Dermis lymphatic vessel endothelial cell (primary cell): ENCODE measurements at places on chromosomes 3 and 15. TPM values are rescaled to one million over a fixed set of nuclear protein-coding genes. Genes with fewer than 3 reads are reported as not detected.

Gene RBPMS2
- total RNA-seq: 0.09 and 0.11 TPM in 2 replicates

Gene LMOD3
- total RNA-seq: not detected in 2 replicates

Gene SLC22A13
- total RNA-seq: 0.09 and 0.11 TPM in 2 replicates

Gene CPB1
- not detected in 2 replicates for total RNA-seq

Gene AMT
- 0.09 and 0.43 TPM in 2 replicates for total RNA-seq

Gene TM6SF1
- 19.7 and 30.3 TPM in 2 replicates for total RNA-seq

Gene IL17RD
- total RNA-seq: 0.22 and 1.0 TPM in 2 replicates

Gene MRAS
- 4.9 and 6.6 TPM in 2 replicates for total RNA-seq

Gene MAN2C1
- 109 and 119 TPM in 2 replicates for total RNA-seq

Gene HSPBAP1
- total RNA-seq: 9.3 and 13.3 TPM in 2 replicates

Gene IL5RA
- not detected in 2 replicates for total RNA-seq

Gene HTD2
- 7.7 and 10.4 TPM in 2 replicates for total RNA-seq

Gene DAZL
- not detected in 2 replicates for total RNA-seq

Gene OR5K2
- not detected in 2 replicates for total RNA-seq

Gene PP2D1
- not detected in 2 replicates for total RNA-seq

Gene ZNF774
- 1.2 and 1.4 TPM in 2 replicates for total RNA-seq

Gene PSMA4
- total RNA-seq: 160 and 237 TPM in 2 replicates

Gene INSYN1
- 0.43 and 0.60 TPM in 2 replicates for total RNA-seq

Gene IL12A
- total RNA-seq: 0.33 and 0.69 TPM in 2 replicates

Gene IMPDH2
- total RNA-seq: 149 and 269 TPM in 2 replicates

Gene PPM1L
- total RNA-seq: 0.98 and 1.5 TPM in 2 replicates

Gene TMEM212
- not detected in 2 replicates for total RNA-seq

Gene PPM1M
- 13.0 and 16.6 TPM in 2 replicates for total RNA-seq
